ENCODE measurements at places on chromosomes 7 and 10. TPM values are rescaled to one million over a fixed set of nuclear protein-coding genes. Genes with fewer than 3 reads are reported as not detected.

Gene VAX1
- not detected for polyA plus RNA-seq

DNA sequence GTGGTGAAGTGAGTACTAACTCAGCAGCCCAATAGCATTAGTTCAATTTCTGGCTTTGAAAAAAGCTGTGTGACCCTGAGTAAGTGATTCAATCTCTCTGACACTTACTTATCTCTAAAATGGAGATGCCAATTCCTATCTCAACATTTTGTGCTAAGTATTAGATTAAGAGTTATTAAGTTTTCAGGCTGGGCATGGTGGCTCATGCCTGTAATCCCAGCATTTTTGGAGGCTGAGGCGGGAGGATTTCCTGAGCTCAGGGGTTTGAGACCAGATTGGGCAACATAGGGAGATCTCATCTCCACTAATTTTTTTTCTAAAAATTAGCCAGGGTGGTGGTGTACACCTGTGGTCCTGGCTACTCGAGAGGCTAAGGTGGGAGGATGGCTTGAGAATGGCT is 109.5 kb downstream of the PRTFDC1 start:
- H3K4me3 ChIP-seq = no peak overlapping the region
- no peak for DNase-seq
- H3K4me1 ChIP-seq = no peaks in the 10 kb centered on the region
- no peaks in the 10 kb centered on the region for H3K36me3 ChIP-seq

DNA sequence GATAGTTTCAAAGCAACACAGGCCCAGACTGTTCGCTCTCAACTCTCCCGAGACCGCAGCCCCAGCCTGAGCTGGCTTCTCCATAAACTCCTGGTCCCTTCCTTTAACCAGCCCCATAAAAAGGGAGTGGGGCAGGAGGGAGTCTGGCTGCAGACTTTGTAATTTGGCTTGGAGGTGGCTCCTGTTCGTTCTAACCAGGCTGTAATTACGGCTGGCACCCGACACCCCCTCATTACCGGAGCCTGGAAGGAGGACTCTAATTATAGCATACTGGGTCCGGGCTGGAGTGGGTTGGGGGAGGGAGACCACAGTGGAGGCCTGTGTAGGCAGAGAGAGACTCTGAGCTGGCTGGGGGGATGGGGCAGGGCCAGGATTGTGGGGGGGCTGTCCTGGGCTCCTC is 49.7 kb downstream of the UNC5B start:
- no peaks in the 10 kb centered on the region for H3K36me3 ChIP-seq
- no peak for DNase-seq
- H3K4me1 ChIP-seq = no peaks in the 10 kb centered on the region

Gene SPDYE18
- polyA plus RNA-seq = not detected

DNA sequence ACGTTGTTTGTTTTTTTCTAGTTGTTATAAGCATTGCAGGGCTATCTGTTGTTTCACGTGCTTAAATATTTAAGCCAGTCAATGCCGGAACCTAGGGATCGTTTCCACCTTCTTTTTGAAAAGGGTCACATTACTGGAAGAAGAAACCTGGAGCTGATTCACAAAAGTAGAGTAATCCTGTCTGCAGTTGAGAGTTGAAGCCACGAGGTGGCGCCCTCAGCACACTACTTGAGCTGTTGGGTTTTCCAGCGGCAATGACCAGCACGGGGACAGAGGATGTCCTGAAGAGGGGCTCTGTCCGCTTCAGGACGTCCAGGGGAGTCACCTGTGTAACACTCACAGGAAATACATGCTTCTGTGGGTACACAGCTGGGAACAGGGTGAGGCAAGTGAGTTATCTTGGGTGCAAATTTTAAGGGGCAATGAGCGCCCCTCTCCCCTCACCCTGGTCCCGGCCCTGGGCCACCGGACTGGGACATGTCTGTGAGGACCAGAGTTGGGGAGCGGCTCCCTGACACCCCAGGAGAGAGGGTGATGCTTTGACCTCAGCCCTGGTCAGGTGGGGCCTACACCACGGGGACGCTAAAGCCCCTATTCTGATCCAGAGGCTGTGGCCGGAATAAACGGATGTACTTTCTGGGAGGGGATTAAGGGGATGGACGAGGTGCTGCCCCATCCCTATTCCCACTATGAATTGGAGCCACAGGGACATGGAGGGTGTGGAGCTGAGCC is 26.3 kb upstream of the WDFY4 start:
- no peak overlapping the region for H3K4me3 ChIP-seq
- no peak overlapping the region for H3K27ac ChIP-seq
- peaks cover 12% of the 10 kb centered on the region for H3K4me1 ChIP-seq
- no peaks in the 10 kb centered on the region for H3K36me3 ChIP-seq
- DNase-seq = peak; percentile 32

DNA sequence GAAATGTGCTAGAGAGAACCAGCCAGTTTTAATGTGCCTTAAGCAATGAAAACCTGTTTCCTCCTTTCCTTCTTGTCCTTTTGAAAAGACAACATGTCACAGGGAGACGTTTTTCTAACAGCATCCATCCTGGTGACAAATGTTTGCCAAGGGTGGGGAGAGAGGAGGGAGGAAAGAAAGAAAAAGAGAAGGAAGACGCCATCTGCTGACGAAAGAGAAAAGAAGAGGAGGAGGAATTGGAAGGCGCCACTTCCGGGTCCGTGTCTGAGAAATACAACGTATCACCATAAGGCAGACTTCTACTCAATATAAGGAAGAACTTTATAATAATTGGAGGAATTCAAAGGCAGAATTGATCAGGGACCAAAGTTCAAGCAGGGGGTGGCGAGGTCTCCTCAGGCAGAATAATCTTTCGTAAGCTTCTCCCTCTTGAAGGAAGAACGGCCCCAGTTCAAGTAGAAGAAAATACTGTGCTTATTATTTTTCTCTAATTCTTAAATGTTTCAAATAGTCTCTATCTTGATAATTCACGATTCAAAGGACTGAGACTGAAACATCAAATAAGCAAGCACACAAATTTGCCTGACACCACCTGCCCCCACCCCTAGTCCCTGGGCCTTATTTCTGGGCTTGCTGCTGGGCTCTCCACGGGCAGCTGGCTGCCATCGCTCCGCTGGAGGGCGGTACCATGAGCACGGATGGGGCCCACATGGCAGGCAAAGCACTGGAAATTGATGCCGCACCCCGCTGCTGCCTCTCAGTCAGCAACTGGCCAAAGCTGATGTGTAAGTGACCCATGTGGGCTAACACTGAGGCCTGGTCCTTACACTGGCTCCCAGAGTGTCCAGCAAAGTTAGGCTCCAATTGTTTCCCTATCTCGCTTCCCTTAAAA is 273.7 kb upstream of the KLF14 start:
- no peaks in the 10 kb centered on the region for H3K27me3 ChIP-seq
- peak overlapping the region; percentile 57 for H3K27ac ChIP-seq
- H3K4me3 ChIP-seq = no peak overlapping the region

GRCh38 chr10:26837139-26837538 is 23.6 kb downstream of the ABI1 start:
- H3K27ac ChIP-seq = no peak overlapping the region
- no peak for DNase-seq
- H3K4me3 ChIP-seq = no peak overlapping the region
- H3K27me3 ChIP-seq = no peaks in the 10 kb centered on the region

DNA sequence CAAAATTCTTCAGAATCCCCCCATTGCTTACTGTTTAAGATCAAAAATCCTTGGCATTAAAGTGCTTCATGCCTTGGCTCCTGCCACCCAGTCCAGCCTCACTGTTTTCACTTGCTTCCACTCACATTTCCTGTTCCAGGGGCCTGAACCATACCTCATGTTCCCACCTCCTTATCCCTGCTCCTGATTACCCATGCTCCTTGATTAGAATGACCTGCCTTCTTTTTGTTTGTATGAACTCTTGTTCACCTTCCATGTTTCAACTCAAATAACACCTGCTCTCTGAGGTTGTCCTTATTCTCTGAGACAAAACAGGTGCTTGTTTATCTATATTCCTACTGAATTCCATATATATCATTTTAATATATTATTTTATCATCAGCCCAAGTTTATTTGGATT is 77.1 kb upstream of the VSTM2A start:
- H3K27me3 ChIP-seq = no peaks in the 10 kb centered on the region
- H3K4me1 ChIP-seq = no peaks in the 10 kb centered on the region
- no peak overlapping the region for H3K4me3 ChIP-seq

DNA sequence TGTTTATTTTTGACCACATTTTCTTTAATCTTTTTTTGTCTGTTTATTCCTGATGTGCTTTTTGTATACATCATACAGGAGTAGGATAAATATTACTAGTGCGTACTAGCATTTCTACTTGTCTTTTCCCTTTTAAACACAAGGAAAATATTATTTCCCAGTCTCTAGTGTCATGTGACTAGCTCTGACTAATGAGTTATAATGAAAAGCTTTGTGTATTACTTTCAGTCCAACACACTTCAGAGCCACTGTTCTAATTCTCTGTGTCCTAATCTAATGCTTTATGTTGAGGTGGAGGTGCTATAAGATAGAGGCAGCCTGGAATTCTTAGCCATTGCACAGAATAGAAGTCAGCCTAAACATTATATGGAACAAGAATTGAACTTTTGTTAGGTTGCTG is 65.0 kb upstream of the RAB18 start:
- H3K36me3 ChIP-seq = no peaks in the 10 kb centered on the region
- no peaks in the 10 kb centered on the region for H3K4me1 ChIP-seq
- no peak overlapping the region for H3K4me3 ChIP-seq
- H3K27me3 ChIP-seq = no peaks in the 10 kb centered on the region
- DNase-seq = no peak

DNA sequence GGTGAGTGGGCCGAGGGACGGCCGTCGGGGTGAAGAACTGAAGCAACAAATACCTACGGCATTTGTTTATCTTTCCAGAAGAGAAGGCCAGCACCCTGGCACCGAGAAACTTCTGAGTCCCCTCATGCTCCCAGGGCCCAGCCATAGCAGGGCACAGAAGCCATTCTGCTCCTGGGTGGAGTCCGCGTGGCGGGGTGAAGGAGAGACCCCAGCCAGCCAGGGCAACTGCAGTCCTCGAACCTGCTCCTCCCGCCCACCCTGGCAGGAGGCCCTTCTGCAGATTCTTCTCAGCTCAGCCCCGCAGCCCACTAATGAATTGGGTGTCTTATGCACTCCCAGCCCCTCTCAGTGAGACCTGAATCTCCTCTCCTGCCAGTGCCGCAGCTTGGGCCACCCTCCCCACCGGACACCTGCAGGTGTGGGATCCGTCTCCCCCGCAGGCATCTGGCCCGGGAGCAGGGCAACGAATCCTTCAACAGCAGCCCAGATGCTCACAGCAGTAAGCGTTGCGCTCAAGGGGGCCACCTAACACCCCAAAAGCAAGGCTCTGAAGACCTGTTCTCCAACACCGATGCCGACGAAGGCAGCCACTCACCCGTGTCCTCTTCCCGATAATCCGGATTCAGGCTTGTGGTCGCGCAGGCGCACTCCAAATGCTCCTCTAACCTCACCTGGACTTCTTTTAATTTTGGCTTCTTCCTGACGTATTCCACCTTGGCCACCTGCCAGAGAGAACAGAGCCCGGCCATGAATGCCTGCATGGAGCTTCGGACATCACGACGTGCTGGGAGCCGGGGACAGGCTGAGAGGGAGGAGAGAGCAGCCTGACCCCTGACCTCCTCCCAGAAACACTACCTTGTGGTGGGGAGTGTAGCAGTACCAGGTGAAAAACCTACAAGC is 18.9 kb downstream of the PDGFA start:
- no peak overlapping the region for H3K27ac ChIP-seq
- H3K4me1 ChIP-seq = no peaks in the 10 kb centered on the region
- no peaks in the 10 kb centered on the region for H3K36me3 ChIP-seq
- no peaks in the 10 kb centered on the region for H3K27me3 ChIP-seq
- no peak overlapping the region for H3K4me3 ChIP-seq
- DNase-seq = no peak

- no peaks in the 10 kb centered on the region for H3K36me3 ChIP-seq
- DNase-seq = peak; percentile 24
- no peaks in the 10 kb centered on the region for H3K27me3 ChIP-seq
- H3K27ac ChIP-seq = no peak overlapping the region
Measured at GRCh38 chr10:70575874-70576802, 26.4 kb downstream of the PRF1 start.

Data from CD4-positive, alpha-beta memory T cell (primary cell).